NCI-H2029 treated with DMSO at 0.1 percent for 48 hours (cell line): ENCODE measurements at places on chromosomes 2 and 18.

DNA sequence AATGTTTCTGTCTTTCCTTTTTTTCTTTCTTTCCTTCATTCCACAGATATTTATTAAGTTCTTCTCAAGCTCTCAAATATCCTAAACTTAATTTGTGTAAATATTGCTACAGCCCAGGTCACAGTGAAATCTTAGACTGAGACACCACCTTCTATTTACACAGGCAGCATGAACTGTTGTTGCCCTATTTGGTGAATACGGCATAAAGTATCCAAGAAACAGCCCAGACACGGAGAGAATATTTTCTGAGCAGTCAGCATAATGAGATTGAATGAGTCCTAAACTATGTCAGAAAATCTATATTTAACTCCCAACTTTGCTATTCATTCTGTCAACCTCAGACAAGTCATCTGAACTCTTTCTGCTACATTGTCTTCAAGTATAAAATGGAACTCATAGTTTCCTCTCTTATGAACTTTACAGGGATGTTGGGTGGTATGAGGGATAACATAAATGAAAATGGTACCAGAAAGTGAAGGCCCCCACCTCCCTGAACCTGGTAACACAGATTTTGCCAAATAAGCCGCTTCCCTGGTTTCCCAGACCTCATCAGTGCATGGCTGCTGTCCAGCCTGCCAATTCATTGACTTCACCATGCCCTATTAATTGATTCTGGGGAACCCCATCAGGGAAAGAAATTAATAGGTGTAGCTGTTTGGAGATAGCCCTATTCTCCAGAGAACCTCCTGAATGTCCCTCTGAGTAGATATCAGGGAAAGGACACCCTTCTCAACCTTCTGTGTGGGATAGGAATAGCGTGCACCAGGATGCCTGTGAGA is 235.9 kb downstream of the SETBP1 start:
- no peak for DNase-seq

DNA sequence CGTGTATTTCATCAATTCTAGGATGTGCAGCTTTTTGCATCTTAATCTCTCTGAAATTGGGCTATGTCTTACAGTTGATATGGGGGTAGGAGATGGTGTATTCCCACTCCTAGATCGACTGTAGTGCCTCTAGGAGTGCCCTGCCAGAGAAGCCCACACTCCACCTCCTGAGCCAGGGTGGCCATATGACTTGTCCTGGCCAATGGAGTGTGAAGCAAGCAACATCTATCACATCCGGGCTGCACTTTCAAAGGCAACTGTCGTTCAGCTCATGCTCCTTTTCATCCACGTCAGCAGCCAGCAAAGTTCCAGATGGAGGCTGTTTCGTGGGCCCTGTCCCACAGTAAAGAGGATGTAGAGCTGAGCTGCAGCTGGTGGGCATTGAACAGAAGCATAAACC is 149.4 kb upstream of the SLC1A4 start:
- DNase-seq = no peak

- no peak for DNase-seq
Measured at GRCh38 chr2:241019441-241020139, 21.2 kb downstream of the SNED1 start.

- no peak for DNase-seq
Measured at GRCh38 chr2:111052621-111053020, 68.1 kb upstream of the BCL2L11 start.

DNA sequence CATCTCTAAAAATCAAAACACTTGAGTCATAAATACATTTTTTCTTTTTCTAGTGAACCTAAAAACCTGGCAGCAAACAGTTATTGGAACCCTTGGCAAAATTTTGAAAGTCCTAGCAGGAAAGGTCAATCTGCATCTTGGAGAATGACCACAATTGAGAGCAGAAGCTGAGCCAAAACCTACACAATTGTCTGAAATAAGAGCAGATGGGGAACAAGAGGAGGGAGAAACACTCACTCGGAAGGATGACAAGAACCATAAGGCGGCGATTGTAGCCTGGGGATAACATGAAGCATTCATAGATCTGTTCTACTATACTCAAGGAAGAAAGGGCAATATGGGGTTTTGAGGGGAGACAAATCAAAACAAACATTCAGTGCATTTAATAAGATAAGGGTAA is 117.0 kb downstream of the CHN1 start:
- no peak for DNase-seq

- no peak for DNase-seq
Measured at GRCh38 chr2:127909019-127909418, 23.3 kb upstream of the AMMECR1L start.

GRCh38 chr18:29161429-29161828 is 984.5 kb upstream of the CDH2 start:
- DNase-seq = no peak

DNA sequence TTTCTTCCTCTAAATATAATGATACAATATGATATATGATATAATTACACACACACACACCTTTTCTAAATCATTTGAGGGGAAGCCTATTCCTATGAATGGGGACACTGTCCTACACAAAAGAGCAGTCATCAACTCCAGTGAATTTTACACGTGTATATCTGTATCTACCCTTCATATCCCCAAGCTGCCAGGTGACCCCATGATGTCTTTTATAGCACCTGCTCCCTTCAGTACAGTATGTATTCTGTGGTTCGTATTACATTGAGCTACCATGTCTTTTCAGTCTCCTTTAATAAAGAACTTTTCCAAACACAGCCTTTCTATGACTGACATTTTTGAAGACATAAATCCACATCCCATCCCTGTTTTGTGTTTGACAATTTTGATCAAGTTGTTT is 19.0 kb downstream of the TBC1D8 start:
- DNase-seq = no peak

DNA sequence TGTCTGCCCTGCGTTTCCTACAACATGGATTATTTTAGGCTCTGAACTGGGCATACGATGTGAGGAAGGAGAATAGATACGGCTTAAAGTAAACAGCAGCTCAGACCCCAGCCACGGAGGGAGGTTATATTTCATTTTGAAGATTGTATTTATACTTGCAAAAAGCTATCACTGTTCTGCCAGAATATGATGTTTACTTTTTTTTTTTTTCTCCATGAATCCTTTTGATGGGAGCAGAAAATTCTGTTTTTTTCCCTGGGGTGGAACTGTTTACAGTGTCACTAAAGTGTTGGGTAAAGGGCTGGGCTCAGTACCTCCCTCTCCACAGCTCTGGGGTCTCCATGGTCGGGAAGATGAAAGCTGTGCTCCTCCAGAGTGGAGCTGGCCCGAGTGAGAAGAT is 13.1 kb downstream of the PCARE start:
- no peak for DNase-seq

DNA sequence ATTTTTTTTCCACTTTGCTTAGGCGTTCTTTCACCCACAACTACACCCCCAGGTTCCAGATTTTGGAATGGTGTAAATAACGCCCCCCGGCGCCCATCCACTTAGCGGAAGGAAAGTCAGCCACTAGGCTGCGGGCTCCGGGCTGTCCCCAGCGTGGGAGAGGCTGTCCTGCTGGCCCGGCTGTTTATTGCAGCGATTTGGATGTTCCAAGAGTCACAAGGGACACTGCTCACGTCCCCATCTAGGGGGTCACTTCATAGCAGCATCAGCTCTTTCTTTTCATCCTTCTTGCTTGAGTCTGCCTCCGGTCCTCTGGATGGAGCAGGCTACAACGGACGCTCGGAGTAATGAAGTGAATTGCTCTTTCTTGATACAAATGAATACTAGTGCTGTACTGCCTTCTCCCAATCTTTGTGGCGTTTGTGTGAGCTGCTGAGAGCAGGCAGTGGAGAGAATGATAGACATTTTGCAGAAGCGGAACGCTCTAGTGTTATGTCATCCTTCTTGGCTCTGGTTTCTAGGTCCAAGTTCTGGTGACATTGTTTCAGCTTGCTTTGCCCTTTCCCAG is 50.7 kb upstream of the PAIP2B start:
- DNase-seq = no peak

- DNase-seq = peak; percentile 33
Measured at GRCh38 chr2:148674063-148675020, 29.8 kb downstream of the EPC2 start.

- no peak for DNase-seq
Measured at GRCh38 chr18:30192216-30192615, 850.3 kb downstream of the DSC3 start.

DNA sequence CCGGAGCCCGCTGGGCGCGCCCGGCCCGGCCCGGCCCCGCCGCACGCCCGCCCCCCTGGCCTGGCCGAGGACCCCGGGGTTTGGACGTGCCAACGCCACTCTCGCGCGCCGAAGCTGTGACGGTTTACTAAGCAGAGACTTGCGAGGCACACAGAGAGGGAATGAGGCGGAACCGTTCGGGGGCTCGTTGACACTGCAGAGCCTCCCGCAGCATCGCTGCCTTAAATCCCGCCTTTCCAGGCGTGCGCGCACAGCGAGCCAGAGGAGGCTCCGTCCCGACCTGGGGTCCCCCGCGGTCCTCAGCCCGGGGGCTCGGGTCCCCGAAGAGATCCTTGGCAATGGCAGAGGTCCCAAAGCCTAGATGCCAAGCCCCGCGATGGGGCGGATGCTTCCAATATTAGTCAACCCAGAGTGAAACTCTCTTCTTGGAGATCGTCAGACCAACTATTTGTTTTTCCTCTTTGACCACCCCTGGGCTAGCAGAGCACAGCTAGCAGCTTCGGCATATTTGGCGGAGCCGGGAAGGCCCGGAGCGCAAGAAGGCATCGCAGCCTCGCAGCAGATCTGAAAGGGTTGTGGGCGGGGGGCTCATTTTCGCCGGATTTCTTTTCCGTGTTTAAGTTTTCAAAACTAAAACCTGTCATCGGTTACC is at the start of gene ZNF385B:
TSS of gene ZNF385B (minus strand) at position 197 of the 652 bp plus-strand sequence.
- no peak for DNase-seq

DNA sequence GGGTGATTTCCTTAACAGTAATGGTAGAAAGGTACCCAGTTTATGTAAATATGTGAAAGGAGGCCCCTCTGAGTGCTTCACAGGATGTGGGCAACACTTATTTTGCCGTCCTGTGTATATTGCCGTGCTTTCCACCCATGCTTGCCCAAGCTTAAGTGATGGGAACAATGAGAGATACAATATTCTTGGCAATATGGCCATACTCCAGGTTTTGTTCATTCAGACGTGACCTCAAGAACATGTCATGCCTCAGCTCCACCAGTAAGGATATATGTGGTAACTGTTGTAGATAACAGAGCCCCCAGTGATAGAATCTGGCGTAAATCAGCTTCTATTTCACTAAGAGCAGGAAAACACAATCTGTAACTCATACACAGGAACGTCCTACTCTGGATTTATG is 318.7 kb downstream of the PTPRM start:
- no peak for DNase-seq

- no peak for DNase-seq
Measured at GRCh38 chr2:223319601-223320000, 267.6 kb downstream of the KCNE4 start.

DNA sequence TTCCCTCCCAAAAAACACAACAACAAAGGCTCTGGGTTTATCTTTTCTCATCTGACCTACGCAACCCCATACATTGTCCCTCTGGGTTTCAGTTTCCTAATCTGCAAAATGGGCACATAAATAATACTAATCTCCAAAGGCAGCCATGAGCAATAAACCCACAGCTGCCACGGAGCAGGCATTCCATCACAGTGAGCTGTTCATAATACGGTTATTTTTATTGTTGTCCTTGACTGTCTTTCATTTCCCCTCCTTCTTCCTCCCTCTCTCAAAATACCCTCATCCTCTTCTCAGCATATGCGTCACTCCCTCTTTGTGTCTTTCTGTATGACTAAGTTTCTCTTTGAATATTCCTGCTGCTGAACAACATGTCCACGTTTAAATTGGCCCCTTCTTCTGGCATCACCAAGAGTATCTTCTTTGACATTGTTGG is 129.8 kb upstream of the CAB39 start:
- no peak for DNase-seq

DNA sequence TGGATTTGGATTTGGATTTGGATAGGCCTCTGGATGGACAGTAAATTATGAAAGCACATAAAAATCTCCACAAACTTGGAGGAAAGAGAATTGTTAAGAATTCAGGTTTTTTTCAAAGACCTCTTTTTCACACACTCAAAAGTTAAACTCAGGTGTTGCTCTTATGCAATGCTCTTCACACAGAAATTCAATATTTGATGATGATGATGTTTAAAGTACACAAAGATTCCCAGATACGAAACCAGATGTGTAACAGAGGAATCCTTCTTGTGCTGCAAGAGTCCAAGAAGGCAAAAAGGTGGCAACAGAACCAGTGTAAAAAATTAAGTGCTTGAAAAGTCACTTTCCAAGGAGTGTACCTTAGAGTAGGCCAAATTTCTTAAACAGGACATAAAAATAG is 75.8 kb upstream of the SPATS2L start:
- no peak for DNase-seq

- DNase-seq = no peak
Measured at GRCh38 chr18:22711192-22711685, 221.9 kb upstream of the RBBP8 start.

- no peak for DNase-seq
Measured at GRCh38 chr2:236088368-236089057, 79.7 kb downstream of the GBX2 start.

- DNase-seq = no peak
Measured at GRCh38 chr2:77807531-77808215, 285.5 kb upstream of the LRRTM4 start.

DNA sequence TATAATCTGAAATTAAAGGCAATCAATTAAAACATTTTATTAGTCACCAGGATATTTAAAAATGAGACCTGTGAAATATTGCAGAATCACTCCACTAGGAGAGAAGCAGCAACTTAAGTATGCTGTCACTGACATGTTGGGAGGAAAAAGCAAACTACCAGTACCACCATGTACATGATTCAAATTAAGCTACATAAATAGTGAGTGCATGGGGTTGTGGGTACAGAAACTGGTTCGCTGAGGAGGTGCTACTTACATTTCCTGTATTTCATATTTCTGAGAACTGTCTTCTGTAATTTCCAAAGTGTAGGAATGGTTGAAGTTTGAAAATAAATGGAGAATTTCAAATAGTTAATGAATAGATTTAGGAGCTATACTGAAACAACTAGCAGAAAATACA is 7.9 kb upstream of the NR4A2 start:
- no peak for DNase-seq

- DNase-seq = peak; percentile 43
Measured at GRCh38 chr2:88059979-88060906, 4.7 kb upstream of the KRCC1 start.
